Right hindlimb (tissue), 1 donor: ENCODE measurements at places on chromosomes 1 and 21.

- no peak for DNase-seq
Observed at GRCh38 chr21:43832158-43832550, 32.9 kb upstream of the AGPAT3 start.

DNA sequence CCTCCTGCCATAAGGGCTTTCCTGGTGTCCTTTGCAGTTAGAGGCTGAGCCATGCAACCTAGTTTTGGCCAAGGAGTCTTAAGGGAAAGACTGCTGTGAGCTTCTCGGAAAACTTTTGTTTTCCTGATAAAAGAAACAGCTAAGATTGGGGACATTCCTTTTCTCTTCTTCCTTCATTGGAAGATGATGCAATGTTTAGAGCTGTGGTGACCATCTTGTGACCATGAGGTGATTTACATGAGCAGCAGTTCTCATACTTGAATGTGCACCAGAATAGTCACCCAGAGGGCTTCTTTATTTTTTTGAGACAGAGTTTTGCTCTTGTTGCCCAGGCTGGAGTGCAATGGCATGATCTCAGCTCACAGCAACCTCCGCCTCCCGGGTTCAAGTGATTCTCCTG lies 20.4 kb upstream of the SMAP2 start:
- no peak for DNase-seq

DNA sequence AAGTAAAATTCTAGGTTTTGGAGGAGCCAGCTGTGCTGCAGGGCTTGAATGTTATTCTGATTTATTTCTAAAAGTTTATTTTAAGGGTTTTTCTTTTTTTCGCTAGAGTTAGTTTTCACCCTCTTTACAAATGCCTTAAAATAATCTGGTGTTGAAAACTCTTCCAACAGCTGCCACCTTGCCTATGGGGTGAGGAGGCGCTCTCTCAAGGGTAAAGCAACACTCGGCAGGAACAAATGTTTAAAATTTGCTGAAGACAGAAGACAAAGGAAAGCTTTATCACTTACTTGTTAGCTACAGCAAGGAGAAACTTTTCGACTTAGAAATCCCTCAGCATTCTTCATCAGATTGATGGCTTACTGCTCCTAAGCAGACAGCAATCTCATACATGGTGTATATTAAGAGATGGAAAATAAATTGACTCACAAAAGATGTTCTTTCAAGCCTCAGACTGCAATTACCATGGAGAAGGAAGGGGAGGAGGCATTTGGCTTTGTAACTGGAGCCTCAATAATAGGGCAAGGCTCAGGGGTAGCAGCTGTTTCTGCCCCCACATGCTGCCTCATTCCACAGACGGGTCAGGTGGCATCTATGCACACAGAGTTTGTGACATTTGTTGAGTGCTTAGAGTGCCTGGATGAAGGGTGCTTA lies 79.8 kb upstream of the RALGPS2 start:
- DNase-seq, result peak; percentile 68

DNA sequence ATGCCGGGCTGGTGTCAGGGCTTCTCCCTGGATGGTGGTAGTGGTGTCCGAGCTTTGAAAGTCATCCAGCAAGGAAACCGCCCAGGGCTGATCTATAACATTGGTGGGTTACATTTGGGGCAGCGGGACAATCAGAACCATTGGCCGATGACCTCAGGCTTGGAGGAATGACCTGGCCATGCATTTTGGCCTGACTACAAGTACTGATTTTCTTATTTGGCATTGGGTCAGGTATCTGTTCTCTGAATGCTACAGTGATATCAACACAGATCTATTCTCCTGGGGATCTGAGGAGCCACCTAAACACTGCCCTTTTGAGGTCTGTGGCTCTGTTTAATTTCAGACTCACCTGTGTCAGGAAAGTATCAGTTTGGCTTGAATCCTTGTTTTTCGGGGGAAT lies 128.7 kb downstream of the VPS13D start:
- no peak for DNase-seq

GRCh38 chr1:156014829-156015228 lies 5.9 kb downstream of the SSR2 start:
- no peak for DNase-seq

DNA sequence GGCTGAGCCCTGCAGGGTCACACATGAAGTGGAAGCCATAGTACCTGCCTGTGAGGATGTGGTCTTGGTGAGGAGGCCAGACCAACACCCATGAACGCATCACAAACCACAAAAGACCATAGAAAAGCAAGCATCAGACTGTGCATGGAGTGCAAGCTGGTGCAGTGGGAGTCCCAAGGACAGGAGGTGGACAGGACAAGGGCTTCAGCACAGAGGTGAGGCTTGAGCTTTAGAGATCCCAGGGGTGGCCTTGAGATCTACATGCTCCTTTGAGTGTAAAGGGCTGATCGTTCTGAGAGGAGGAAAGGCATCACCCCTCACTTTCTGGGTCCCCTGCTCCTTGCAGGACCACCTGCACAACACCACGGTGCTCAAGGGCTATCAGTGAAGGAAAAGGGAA lies 111.9 kb upstream of the F3 start:
- DNase-seq, result no peak

DNA sequence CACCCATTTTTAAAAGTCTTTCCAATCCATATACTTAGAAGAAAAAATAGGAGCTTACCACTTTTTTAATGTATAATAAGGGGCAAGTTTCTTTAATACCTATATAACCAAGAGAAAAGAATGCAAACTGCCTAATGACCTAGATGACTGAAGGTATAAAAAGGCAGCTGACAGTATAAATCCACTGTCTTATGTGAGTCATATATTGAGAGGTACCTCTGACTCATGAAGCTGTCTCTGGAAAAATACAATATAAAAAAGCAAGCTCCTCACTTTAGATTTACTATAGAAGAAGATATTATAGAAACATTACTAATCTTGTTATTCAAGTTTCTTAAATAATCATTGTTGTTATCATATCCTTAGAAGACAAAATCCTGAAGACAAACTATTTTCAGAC lies 144.2 kb downstream of the VAV3 start:
- DNase-seq, result no peak

DNA sequence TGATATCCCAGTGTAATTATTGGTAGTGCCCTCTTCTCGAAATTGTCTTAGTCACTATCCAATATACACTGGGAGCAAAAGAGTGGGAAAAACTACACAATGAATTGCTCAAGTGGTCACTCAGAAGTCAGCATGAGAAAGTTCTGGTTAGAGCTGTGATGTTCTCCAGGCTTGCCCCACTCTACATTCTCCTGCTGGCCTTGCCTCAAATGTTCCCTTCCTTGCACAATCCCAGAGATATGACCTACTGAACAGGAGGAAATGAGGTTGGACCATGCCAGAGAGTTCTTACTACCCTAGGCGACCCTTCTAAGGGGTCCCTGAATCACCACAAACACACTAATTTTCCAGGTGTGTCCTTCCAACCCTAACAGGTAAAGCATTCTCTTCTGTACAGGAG lies 40.8 kb downstream of the GLUL start:
- no peak for DNase-seq

DNA sequence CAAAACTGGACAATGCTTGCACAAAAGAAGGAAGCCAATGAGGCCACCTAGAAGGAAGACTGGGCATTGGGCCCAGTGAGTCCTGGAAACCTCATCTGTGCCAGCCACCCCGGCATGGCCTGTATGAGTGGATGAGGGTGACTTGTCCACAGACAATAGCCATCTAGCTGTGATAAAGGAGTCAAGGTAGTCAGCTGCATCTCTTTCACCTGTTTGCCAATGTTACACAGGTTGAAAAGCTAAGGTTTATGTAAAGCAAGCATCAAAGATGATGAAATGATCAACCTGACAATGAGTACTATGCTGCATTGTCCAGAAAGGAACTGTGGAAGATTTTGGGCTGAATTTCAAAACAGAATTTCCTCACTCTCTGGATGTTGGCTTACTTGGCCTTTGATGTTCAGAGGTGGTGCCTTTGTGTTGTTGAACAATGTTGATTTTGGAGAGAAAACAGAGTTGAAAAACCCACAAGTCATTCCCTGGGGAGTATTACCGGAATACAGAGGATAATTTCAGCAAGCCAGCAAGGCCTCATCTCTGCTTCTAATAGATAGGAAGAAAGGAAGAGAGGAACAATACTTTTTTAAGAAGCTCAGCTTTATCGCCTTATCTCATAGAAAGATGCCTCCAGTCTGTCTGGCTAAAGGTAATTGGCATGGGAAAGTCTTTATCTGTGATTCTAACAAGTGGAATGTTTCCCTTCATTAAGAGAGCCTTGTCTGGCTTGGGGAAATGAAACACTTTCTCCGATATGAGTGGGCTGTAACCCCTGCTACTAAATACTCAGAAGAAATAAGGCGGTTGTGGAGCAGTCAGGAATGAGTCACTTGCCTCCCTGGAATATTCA lies 11.4 kb upstream of the SELE start:
- DNase-seq, result no peak

- peak; percentile 86 for DNase-seq
Observed at GRCh38 chr1:19437891-19438294, 47.4 kb downstream of the CAPZB start.

GRCh38 chr1:107359472-107360241 lies 218.8 kb downstream of the NTNG1 start:
- no peak for DNase-seq

DNA sequence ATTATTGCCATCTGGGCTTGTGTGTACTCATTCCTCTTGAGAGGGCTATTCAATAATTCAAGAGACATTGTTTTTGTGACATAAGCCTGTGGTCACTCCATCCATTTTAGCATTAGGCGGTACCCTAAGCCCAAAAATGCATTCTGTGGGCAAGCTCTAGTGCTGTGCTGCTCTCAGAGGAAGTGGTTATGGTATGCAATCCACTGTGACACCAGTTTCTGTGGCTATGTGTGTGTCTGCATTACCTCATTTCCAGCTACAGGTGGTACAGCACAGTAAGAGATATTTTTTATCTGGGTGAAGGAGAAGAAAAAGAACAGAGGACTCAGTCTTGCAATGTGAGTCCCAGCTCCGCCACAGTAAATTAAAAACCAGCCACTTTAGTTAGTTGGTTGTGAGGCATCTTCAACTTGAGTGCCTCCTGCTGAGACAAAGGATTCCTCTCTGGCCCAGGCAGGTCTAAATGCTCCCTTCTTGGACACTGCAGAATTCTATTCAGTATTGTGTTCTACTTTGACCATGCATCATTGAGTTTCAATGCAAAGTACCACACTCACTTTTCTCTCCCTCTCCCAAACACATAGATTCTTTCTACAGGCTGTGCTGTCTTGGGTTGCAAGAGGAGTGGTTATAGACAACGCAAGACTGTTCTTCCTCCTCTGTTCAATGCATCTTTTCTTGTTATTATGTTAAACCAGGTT lies 777.8 kb upstream of the BRINP3 start:
- no peak for DNase-seq

DNA sequence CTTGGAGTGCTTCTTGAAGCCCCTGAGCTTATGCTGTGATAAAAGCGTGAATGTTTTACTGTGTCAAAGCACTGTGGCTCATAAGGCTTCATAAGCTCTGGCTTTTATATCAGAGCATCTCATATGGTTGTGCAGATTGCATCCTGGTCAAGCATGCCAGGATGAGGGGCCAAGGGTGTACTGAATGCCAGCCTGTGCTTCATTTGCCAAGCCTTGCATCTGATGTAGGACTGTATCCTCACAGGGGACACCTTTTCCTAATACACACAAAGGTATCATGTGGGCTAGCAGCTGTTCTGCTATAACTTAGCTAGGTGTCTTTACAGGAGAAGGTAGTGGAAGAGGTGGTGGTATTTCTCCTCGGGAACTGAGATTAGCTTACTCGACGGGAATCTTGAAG lies 134.7 kb downstream of the ST6GALNAC3 start:
- no peak for DNase-seq

DNA sequence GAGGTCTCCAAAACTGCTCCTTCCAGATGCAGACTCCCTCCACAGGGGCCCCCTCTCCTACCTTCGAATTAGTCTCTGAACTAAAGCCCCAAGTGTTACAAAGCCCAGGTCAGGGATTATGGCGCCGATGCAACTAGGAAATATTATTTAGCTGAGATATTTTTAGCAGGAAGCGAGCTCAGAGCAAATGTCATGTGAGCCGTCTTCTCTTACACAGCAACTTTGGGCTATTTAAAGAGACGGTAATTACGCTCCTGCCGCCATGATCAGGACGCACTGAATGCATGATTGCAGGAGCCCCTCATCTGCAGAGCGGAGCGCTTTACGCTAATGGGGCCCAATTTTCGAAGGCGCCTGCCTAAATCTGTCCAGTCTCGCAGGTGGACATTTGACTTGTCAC lies 55.3 kb upstream of the TARDBP start:
- DNase-seq, result no peak

DNA sequence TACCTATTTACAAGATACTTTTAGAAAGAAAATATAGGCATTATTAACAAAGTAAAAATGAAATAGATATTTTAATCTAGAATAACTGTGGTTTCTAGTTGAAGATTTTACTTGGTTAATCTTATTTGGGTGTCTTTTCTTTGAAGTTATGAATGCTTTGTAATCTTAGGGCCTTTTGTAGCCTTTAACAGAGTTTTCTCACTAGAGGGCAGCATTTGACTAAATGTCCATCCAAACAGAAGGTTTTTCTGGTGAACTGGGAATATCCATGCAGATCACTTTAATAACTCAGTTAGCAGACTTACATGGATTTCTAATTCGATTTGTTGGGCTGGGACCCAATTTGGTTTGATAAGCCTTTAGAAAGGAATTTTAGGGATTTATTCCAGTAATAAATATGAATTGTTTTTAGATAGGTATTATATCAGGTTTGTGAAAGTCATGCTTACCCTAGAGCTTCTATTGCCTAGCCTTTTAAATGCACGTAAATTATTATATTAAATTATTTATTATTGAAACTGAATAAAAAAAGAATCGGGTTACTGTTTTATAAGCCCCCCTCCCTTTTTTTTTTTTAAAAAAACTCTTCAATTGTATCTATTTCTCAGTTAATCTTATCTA lies 119.7 kb downstream of the ZNF326 start:
- no peak for DNase-seq

- no peak for DNase-seq
Observed at GRCh38 chr1:176522310-176522845, 59.4 kb downstream of the PAPPA2 start.

- no peak for DNase-seq
Observed at GRCh38 chr1:31627301-31627929, 9.9 kb downstream of the HCRTR1 start.

GRCh38 chr1:109499081-109499480 lies 5.2 kb downstream of the CYB561D1 start:
- no peak for DNase-seq

DNA sequence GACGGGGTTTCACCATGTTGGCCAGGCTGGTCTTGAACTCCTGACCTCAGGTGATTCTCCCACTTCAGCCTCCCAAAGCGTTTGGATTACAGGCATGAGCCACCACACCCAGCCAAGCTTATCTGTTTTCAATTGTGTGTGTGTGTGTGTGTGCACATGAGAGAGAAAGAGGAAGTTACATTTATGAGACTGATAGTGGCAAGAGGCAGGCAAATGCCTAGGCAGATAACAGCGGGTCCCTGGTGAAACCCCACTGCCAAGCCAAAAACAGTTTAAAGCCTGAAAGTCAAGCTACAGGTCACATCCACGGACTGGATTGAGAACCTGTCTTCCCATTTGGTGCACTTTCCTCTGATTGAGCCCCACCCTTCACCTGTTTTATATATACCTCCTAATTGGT lies 35.1 kb upstream of the IFNGR2 start:
- no peak for DNase-seq

DNA sequence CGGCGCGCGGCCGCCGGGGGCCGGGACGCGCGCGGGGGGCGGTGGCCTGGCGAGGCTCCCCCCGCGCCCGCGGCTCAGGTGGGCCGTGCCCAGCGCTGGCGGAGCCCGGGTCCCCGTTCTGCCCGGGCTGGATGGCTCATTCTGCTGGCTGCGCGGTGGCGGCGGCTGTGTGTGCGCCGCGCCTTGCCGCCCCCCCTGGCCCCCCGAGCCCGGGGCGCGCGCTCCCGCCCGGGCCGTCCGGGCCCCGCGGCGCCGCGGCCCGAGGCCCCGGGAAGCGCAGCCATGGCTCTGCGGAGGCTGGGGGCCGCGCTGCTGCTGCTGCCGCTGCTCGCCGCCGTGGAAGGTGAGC lies at the start of gene EPHB2:
Gene EPHB2, plus strand, starts transcription at position 139 of the 349 bp plus-strand sequence. Its CDS starts 144 bp downstream, at position 283.
- no peak for DNase-seq
